SK-N-MC (cell line): ENCODE measurements at places on chromosomes 3 and 15.

DNA sequence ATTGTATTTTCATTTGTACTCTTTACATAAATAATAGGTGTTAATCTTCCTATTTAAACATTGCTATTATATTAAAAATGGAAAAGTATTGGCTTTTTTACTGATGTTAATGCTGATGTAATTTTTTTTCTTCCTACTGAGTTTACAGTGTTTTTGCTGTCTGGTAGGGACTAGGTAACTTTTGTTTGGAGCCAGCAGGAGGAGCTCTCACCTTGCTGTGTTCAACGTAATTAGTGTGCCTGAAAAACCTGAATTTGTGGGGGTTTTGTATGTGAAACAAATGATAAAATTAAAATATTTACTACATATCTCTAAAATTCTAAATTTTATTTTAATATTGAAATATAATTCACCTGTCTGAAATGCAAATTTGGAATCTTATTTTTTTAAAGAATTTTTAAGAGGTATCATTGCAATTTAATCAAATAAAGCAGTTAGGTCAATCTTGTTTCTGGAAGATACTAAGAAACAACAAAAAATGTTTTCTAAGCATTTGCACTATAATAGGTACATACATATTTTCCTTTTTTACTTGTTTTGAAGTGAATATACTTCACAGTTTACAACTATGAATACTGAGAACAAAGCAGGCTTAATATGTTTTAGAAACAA, 48.8 kb downstream of the EPHA6 start:
- peak; percentile 28 for DNase-seq

DNA sequence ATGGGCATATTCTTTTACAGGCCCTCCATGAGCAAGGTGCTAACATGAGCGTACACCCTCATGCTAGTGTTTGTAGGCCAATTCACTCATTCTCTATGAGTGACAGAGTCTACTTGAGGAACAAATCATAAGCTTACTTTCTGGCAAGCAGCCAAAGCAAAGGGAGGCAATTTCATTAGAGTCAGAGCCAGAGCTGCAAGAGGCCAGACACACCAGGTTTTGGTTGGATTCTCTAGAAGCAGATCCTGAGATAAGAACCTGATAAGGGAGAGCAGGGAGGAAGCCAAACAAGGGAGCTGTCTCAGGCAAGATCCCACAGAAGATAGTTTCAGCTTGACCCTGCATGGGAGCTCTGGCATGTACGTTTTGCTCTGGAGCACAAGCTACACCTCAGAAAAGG, 214.1 kb upstream of the CTNNB1 start:
- DNase-seq, result no peak

DNA sequence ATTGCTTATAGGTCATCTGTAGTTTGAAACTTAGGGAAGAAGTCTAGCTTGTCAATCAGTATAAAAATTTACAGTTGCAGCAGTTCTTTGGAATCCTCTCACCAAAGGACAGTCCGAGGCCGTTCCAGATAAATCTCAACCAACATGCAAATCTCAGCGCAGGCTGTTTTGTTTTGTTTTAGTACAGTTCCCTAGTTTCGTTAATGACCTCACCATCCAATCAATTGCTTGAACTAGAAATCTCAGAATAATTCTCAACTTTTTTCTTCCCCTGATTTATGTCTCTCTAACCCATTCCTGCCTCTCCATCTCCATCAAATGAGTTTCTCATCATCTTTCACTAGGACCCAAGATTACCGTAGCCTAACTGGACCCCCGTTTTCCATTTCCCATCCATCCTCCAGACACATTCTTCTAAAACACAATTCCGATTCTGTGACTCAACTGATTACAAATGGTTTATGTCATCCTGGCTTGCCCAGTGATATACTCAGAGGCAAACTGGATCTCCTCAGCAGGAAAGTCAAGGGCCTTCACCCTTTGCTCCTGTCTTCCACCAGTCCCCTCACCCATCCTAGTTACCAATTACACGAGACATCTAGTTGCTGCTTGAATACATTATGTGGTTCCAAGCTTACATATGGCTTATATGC, 1.3 kb downstream of the SMCO1 start:
- DNase-seq, result no peak

DNA sequence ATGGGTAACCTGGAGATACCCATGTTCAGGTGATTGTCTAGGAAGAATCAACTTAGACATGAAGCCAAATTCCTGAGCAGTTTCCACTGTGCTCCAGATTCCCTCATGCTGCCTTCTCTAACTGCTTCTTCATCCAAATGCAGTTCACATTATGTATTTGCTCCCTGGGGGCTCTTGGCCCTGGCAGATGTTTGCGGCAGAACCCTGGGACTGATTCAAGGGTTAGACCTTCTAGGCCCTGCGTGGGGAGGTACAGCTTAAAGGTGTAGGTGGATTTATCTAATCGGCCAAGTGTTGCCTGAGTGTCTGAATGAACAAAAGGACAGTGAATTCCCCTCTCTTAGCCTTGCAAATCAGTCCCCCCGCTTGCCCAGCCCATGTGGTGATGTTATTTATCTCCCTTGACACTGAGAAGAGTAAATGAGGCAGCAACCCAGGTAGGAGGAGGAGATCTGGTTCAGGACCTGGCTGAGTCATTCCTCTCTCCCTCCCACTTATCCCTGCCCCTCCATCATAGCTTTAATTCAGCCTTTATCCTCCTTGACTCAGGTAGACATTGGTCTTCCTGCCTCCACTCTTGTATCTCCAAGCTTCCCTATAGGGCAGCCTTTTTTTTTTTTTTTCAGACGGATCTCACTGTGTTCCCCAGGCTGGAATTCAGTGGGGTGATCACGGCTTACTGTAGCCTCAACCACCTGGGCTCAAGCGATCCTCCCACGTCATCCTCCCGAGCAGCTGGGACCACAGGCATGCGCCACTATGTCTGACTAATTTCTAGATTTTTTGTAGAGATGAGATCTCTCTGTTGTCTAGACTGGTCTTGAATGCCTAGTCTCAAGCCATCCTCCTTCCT, 54.8 kb downstream of the MAGEF1 start:
- DNase-seq, result no peak

DNA sequence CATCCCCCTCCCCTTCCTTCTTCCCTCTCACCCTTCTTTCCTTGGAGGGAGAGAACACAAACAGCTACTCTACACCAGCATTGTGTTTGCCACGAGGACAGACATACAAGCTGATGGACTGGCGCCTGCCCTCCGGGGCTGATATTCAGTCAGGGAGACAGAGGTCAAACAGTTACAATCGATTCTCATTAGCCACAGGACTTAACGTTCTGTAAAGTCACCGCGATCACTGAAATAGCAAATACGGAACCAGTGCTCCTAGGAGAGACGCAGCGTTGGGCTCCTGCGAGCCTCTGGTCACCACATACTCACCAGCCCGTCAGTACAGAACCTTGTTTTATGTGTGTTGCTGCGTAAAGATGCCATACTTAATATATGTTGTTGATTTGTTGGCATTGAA, 108.8 kb downstream of the LRRK1 start:
- DNase-seq, result no peak
